GM12891 (cell line): ENCODE measurements at places on chromosomes 4 and X.

DNA sequence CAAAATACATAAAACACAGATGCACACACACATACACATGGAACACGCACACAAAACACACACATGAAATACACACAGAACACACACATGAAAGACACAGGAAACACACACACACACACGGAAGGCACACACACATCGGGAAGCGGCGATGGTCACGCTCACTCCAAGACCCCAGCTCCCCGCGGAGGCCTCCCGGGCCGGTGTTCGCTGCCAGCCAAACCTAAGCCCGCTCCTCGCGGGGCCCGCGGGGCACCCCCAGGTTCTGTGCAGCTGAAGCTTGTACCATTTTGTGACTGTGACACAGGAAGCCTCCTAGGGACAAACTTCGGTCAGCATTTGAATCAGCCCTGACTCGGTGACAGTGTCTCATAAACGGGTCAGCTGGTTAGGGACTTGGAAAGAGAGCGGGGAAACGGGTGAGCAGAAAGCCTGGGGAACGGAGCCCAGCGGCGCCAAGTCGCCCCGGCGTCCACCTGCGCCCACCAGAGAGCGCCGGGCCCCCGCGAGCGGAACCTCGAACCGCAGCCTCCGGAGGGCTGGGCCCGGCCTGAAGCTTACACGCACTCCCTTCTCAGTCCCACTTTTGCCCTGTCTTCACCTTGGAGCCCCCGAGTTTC is 32.1 kb downstream of the F11 start:
- no peak for DNase-seq

GRCh38 chr4:46258431-46258830 is 131.5 kb downstream of the GABRA2 start:
- DNase-seq = no peak

- DNase-seq = no peak
Observed at GRCh38 chrX:110310000-110310790, 7.7 kb downstream of the AMMECR1 start.

- DNase-seq = no peak
Observed at GRCh38 chr4:89954906-89955695, 60.4 kb downstream of the MMRN1 start.

DNA sequence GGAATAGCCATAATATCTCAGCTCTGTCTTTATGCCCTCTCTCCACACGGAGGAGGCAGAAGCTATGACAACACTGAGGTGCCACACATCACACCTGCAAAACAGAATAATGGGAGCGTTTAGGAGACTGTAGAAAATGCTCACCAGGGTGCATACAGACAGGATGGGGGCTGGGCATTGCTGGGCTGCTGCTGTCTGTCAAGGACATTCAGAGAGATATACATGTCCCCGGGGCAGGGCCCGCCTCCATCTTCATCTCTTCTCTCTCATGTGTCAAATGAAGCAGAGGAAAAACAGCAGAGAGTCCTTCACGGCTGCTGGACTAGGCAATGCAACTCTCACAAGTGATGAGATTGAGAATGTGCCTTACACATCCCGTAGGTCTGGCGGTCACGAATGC is 65.3 kb upstream of the DHRSX start:
- DNase-seq = no peak

DNA sequence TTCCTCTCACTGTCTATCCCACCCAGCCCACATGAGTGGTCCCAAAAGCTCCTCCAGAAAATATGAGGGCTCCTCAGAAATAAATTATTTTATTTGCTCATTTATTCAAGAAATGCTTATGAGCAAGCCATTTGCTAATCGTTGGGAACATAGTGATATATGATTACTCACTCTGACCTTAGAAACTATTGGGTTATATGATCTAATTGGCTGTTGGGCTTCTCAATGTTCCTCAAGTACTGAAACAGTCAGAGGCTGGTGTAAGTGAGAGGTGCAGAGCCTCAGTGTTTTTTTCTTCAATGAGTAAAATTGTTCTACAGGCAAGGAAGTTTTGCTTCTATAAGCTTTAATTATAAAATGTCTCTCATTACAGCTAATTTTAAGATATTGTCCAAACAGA is 893.8 kb upstream of the INTU start:
- no peak for DNase-seq

- no peak for DNase-seq
Observed at GRCh38 chr4:92334716-92335350, 31.1 kb downstream of the GRID2 start.

DNA sequence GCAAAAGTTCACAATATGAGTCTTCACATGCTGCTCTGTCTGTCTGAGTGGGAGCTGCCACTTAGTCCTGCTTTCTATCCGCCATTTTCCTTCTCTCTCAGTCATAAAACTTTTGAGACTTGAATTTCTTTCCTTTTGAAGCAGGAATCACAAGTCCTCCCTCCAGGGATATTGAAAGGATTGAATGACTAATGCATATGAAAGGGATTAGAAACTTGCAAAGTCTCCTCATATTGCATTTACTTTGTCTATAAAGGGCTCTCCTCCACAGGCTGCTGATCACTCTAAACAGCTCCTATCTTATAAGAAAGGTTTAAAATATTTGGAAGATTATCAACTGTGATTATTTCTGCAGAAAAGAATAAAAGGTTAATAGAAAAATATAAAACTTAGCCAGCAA is 879.1 kb downstream of the ARAP2 start:
- DNase-seq = no peak

DNA sequence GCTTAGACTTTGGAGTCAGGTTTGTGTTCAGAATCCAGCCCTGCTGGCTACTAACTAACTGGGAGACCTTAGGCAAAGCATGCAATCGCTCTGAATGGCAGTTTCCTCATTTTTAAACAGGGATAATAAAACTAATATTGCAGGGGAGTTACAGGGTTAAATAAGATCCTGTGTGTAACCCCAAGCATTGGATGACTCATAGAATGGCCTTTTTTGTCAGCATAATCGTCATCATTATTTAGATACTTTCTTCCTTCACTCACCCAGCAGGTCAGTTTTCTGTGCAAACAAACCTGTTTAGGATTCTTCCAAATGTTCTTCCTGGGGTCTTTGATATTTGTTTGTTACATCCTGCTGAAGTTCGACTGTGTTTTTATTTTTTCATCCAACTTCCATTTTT is 208.2 kb downstream of the EVC2 start:
- DNase-seq = no peak

DNA sequence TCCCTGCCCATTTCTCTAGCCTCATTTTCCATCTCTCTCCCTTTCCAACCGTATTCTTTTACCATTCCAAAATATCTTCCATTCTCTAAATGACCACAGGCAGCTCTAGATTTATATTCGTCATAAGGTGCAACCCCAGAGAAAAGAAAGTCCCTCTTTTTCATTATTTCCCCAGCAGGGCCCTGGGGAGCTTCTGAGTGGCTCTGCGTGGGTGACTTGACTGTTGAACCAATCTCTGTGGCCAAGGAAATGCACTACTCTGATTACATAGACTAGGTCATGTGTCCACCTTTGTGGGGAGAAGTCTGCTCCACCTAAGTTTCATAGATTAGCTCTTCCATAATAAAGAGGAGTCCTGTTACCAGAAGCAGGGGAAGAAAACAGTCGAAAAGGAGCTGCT is 51.4 kb downstream of the ATOH1 start:
- no peak for DNase-seq

- no peak for DNase-seq
Observed at GRCh38 chr4:112954286-112954685, 95.2 kb upstream of the ANK2 start.

GRCh38 chr4:213971-214370 is 89.7 kb downstream of the ZNF718 start:
- DNase-seq = no peak

DNA sequence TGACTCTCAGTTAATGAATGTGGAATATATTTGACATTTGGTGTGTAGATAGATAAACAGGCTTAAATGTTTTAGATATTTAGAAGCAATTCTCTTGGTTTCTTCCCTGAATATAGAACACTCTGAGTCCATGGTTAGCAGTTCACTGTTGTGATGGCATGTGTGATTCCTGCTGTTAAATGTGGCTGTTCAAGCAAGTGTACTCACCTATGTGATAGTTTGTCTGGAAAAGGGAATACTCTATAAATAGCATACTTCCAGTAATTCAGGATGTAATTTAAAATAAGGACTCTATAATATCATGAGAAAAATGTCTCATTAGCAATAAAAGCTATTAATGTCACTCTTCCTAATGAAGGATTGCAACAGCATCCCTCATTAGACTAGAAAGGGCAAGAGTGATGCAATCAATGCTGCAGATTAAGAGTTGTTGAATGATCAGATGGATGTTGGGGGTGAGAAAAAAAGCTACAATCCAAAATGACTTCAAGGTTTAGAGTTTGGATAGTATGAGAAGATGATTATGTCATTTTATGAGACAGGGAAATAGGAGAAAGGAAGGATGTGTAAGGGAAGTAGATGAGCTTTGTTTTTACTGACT is 201.8 kb upstream of the WDFY3 start:
- DNase-seq = no peak

DNA sequence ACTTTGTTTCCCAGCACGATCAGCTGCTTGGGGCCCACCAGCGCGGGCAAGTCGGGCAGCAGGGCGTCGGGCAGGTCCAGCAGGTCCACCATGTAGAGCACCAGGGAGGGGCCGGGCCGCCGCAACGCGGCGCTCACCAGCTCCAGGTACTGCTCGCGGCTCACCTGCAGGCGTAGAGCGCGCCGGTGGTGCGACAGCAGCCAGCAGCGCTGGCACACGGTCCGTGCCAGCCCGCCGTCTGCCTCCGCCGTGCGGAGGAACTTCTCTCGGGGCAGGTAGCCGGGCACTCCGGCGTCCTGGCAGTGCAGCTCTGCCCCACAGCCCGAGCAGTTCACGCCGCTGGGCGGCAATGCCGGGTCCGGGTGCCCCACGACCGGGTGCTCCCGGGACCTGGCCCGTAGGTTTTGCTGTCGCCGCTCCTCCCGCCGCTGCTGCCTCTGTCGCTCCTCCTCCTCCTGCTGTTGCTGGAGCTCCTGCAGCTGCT is 527 bp downstream of the NOA1 start:
- DNase-seq = peak; percentile 44

- no peak for DNase-seq
Observed at GRCh38 chr4:66034671-66035070, 364.4 kb upstream of the EPHA5 start.

GRCh38 chrX:3425031-3425430 is 78.6 kb upstream of the MXRA5 start:
- no peak for DNase-seq

GRCh38 chr4:183163135-183163534 is 64.1 kb downstream of the WWC2 start:
- DNase-seq = no peak

DNA sequence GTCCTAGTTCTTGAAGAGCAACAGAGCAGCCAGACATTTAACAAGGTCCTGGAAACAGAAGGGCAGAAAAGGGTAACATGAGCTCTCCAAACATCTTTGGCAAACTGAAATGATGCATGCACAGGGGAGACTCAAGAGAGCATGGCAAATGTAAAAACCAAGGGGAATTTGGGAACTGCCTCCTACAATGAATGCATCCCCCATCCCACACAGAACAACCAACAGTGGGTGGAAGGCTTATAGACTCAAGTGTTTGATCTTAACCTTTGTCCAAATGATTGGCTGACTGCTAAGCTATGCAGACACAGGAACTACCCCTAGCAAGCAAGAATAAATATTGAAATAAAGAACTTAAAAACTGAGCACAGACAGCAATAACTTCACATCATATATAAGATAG is 74.4 kb downstream of the CENPC start:
- DNase-seq = no peak

DNA sequence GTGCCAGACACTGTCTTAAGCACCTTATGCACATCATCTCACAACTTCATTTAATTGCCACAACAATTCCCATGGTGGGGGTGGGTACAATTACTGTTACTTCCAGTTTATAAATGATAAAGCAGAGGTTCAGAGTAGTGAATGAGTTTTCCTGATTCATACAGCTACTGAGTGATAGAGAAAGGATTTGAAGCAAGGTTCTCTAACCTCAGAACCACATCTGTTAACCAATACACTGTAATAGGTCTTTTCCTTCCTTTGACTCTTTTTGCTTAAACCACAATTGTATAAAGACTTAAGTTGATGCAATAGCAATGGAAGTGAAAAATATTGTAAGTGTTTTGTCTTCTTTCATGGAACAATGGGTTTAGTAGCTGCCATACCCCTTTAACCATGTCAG is 43.5 kb upstream of the PAK3 start:
- no peak for DNase-seq

DNA sequence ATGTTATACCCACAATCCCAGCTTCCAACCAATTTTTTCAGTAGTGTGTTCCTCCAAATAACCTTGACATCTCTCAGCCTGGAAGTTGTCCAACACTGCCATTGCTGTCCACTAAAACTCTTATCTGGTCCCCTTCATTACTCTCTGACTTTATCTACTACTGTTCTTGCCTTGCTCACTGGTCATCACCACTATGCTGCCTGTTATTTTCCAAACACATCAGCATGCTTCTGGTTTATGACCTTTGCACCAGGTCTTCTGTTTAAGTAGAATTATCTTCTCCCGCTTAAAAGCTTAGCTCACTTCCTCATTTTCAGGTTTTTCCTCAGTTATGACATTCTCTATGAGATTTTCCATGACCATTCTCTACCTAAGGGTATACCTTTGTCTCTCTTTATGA is 5.5 kb downstream of the ELMOD2 start:
- no peak for DNase-seq

GRCh38 chrX:149527705-149528104 is 13.1 kb upstream of the EOLA1 start:
- no peak for DNase-seq

DNA sequence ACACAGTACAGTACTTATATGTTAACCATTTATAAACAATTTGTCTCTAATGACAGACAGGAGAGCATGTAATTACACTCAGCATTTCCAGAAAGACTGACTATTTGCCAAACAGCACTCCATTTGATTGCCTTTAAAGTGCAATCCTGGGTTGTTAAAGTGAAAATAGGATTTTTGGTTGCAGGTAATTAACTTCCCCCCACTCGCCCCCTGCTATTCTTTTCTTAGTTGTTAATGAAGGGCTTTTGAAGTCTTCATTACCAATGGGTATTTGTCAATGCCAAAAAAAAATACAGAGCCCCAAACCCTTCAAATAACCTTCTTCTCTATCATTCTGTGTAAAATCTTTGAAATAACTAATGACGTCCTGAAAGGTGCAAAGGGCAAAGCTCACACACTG is 825.6 kb downstream of the STPG2 start:
- no peak for DNase-seq

GRCh38 chr4:1550122-1551070 is 133.7 kb downstream of the FAM53A start:
- DNase-seq = no peak

GRCh38 chr4:25029479-25030276 is 1.1 kb downstream of the LGI2 start:
- DNase-seq = no peak

GRCh38 chr4:138659037-138659811 is 356.4 kb upstream of the NOCT start:
- no peak for DNase-seq

DNA sequence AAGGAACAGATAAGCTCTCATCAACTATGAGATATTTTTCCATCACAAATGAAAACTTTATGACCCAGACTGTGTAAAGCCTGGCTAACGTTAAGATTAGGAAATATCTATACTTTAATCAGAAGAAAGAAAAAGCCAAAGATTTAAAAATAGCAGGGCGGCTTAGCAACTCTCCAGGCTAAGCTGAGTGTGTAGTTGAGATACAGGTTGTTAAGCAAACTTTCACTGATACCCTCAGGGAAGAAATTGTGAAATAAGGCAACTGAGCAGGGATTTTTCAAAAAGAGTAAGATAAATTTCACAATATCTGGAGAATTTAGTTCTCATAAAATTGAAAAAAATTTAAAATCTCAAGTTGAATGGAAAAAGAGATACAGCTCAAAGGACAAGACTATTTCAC is 382.0 kb downstream of the RAPGEF2 start:
- no peak for DNase-seq
